Ammon's horn (tissue), 1 donor: ENCODE measurements at places on chromosomes 11 and 22.

- DNase-seq, result no peak
These were observed 51.6 kb downstream of the DGCR2 start for GRCh38 chr22:19070397-19071169.

DNA sequence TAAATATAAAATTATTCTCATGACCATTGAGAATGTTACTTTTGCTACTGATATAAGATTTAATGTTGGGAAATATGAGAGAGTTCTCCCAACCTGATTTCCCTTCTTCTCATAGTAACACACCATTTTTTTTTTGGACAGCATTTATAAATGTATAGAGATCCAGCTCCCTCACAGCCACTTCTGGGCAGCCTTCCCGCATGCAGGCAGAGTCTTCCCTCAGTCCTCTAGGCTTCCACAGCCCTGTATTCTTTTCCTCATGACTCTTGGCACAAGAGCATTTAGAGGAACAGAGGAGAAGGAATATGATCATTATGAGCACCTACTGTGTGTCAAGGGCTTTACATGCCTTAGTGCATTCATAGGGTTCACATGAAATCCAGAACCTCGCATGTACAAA is 9.0 kb downstream of the DTX4 start:
- DNase-seq, result no peak

DNA sequence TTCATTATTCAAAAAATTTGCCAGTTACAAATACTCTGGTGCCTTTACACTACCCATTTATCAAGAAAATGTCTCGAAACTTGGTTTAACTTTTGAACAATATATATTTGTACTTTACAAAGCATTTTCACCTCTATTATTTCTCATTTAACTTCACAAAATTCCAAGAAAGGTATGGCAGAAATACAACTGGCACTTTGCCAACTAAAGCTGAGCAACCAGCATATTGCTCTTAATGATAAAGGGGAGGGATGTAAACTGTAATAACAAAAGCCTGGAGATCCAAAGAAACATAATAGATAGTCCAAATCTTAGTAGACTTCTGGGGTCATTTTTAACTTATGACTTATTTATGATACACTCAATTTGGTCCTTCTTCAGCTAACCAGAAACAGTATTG is 7.7 kb downstream of the PITPNB start:
- no peak for DNase-seq

DNA sequence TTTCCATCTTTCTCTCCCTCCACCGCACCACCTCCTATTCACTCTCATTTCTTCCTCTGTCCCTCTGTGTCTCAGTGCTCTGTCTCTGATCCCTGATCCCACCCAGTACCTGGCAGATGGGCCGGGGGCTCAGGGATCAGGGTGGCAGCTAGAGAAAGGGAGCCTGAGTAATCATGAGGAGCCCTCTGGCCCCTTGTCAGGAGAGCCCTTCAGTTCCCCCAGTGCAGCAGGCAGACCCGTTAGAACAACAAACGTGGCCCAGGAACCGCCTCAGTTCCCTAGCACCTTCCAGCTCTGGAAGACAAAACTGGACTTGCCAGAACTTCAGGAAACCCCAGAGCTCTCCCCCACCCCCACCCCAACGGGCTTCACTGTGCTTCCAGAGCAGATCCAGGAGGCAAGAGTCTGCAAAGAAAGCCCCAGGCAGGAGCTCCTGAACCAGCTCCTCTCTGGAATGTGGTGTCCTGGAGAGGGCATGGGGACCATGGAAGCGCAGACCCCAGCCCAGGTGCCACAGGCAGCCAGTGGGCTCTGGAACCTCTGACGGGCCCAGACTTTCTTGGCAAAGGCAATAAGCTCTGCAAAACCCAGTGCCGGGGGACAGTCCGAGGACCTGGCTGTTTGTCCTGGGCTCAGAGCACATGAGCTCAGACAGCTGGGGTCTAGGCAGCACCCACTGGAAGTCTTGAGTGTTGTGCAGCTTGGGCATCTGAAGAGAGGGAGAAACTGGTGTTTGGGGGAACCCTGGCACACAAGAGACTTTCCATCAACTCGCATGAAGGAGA is 43.2 kb downstream of the LMO1 start:
- no peak for DNase-seq

GRCh38 chr22:35229865-35230264 is 27.4 kb upstream of the HMGXB4 start:
- DNase-seq, result no peak

DNA sequence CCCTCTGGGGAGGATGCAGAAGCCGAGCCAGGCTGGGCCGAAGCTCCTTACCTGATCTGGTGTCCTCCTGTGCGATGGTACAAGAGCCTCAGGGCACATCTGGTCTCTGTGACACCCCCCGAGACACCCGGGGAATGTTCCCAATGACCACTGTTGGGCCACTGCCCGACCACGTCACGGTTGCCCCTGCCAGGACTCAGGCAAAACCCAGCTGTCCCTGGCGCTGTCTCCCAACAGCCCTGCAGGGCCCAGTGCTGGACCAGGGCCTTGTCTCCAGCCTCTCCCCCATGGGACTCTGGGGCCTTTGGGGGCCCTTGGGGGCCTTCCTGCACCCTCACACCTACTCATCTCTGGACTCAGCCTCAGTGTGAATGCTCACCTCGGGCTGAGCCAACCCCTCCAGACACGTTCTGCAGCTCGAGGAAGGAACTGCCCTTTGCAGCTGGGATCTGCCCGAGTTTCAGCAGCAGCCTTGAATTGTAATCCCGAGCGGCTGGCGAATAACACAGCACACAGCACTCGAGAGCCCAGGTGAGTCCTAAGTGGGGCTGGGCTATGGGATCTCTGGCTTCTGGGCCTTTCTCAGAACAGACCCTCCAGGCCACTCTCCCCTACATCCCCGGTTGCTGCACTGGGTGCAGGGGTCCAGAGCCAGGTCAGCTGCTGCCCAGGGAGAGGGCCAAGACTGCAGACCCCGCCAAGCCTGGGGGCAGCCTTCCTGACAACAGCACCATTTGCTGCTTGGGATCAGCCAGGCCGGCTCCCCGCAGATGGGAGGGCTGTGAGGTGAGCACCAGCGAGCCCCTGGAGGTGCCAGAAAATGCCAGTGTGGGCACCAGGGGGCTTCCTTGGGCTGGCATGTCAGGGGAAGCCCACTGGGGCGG is 39.8 kb downstream of the RTN4R start:
- DNase-seq, result no peak

DNA sequence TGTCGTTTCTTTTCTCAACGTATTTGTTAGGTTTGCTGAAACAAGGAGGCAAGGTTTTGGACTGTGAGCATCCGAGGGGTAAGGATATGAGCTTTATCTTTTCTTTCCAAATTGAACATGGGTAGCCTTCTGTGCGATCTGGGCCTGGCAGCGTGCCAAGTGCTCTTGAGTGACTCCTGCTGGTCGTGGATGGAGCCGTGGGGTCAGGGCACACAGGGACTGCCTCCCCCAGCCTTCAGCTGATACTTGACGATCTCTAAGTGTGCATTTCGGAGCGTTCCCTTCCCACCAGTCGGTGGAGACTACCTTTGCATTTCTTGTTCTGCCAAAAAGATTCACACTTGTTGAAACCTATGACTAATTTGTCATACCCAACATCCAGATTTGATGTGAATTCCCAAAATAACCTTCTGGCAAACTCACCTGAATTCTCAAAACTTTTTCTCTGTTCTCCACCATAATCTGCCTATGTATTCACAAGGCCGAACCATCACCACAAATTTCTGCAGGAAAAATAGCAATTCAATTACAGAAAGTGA is 40.1 kb upstream of the CLMP start:
- no peak for DNase-seq
